OCI-M1 (cell line): ENCODE measurements at places on chromosomes 16 and 17.

- DNase-seq = no peak
These were observed 322.5 kb downstream of the PMP22 start for GRCh38 chr17:14942526-14943190.

DNA sequence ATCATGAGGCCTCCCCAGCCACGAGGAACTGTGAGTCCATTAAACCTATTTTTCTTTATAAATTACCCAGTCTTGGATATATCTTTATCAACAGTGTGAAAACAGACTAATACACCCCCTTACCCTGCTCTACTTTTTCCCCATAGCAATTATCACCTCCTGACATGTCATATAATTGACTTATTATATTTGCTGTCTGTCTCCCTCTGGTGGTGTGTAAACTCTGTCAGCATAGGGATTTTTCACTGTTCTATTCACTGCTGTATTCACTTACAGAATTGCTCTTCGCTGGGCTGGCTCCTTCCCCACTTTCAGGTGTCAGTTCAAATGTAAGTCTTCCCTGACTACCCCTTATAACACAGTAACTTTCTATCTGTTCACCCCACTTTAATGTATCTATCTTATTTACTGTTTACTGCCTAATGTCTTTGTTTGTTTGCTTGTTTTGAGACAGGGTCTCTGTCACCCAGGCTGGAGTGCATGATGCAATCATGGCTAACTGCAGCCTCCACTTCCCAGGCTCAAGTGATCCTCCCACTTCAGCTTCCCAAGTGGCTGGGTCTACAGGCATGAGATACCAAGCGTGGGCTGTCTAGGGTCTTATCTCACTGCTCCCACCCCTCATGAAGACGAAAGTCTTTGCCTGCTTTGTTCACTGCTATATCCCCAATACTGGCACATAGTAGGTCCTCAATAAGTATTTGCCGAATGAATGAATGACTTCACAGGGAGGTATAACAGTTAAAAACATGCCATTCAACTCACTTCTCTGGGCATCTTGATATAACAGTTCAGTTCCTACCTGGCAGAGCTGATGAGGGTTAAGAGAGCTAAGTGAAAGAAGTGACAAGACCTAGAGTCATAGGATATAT is 52.4 kb upstream of the CDH3 start:
- peak; percentile 64 for DNase-seq

- DNase-seq = no peak
These were observed 383.9 kb downstream of the WWOX start for GRCh38 chr16:78483124-78483992.

- peak; percentile 19 for DNase-seq
These were observed 204.1 kb upstream of the NLRP1 start for GRCh38 chr17:5788266-5788900.

- DNase-seq = no peak
These were observed 5.8 kb downstream of the TMEM92 start for GRCh38 chr17:50280068-50280467.

- DNase-seq = no peak
These were observed 17.5 kb upstream of the TNFRSF13B start for GRCh38 chr17:16989230-16989952.

DNA sequence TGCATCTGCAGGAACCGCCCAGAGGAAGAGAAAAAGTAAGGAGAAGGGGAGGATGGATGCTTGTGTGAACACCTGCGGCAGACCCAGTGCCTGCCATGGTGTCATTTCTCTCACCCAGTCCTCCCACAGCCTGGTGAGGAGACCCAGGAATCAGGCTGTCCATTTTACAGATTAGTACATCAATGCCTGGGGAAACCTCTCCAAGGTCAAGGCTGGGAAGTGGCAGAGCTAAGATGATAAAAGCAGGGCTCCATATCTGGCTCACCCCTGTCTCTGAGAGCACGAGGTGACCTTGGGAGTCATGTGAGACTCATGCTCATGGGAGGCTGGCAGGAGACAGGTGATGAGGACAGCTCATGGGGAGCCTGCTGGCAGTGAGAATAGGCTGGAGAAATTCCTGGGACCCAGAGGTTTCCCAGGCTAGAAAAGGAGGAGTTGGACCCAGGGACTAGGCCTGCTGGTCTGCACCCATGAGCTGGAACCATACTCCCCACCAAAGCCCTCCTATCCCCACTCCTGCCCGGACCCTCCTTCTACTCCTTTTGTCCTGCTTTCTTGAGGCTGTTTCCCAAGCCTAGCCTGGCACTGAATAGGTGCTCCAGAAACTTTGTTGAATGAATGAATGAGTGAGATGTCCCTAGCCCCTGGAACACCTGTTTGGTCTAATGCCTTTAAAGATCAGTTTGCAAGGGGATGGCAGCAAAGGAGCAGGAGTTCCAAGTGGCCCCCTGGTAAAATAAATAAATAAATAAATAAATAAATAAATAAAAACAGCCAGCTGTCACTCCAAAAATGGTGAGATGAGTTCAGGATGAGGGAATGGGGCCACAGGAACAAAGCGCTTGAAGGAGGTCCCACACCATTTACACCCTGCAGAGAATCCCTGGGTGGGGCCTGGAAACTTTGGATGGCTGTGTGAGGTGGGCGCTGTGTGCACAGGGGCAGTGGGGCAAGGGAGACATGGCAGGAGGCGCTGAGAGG is 1.6 kb downstream of the ZNF629 start:
- DNase-seq = no peak

- DNase-seq = peak; percentile 85
These were observed at the start of gene TP53I13 for GRCh38 chr17:29568331-29569244. Gene TP53I13, plus strand, starts transcription at chr17:29568701. Its CDS starts 58 bp downstream, at chr17:29568759.

DNA sequence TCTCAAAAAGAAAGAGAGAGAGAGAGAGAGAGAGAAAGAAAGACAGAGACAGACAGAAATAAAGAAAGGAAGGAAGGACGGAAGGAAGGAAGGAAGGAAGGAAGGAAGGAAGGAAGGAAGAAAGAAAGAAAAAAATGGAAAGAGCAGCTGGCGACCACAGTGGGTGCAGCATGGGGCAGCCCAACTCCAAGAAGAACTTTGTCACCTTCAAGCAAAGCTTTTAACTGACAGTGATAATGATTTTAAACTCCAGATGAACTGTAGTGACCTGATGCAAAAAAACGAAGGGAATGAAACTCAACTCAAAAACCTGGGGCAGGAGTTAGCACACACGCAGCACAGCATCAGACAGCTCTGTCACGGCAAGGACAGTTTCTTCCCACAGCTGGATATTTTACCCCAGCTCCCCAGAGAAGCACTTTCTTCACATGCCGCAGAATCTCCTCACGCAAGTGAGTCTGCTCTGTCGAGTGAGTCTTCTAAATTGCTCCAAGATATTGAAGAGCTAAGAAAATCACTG is 5.0 kb upstream of the ARHGAP17 start:
- DNase-seq = no peak

DNA sequence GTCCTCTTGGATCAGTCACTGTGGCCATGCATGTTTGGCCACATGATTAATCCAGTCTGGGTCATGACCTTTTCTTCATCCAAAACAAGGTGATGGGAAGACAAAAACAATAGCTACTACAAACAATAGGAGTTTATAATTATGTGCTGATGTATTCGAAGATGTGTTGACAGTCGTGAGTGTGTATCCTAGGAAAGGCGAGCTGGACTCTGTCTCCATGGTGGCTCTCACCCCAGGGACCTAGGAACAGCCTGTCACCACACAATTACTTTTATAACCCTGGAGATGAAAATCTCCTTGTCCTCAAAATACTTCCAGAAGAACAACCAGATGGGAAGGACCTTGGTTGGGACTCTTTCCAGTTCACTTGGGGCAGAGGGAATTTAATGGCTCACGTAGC is 9.8 kb upstream of the PLK1 start:
- DNase-seq = no peak

- DNase-seq = peak; percentile 47
These were observed 15.4 kb downstream of the MFSD11 start for GRCh38 chr17:76753061-76753961.

DNA sequence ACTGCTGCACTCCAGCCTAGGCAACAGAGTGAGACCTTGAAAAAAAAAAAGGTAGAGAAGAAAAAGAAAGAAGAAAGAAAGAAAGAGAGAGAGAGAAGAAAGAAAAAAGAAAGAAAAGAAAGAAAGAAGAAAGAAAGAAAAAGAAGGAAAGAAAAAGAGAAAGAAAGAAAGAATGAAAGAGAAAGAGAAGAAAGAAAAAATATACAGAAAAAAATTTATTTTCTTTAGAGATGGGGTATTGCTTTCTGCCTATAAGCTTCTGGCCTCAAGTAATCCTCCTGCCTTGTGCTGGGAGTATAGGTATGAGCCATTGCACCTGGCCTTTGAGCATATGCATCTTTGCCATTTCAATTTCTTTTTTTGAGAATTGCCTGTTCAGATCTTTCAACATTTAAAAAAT is 156.8 kb downstream of the IRX3 start:
- no peak for DNase-seq

DNA sequence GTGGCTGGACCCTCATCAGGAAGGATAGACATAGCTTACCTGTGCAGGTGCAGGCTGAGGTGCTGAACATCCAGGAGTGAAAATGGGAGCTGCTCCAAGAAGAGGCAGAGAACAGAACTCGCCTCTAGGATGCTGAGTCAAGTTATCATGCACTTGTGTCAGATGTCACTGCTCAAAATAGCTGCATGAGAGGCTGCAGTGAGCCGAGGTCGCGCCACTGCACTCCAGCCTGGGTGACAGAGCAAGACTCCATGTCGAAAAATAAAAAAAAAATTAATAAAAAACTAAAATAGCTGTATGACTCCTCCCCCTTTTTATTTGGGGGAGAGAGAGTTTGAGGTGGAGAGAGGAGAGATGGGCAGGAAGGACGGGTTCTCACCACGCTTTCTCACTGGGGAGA is 148.8 kb downstream of the FOXL1 start:
- no peak for DNase-seq

DNA sequence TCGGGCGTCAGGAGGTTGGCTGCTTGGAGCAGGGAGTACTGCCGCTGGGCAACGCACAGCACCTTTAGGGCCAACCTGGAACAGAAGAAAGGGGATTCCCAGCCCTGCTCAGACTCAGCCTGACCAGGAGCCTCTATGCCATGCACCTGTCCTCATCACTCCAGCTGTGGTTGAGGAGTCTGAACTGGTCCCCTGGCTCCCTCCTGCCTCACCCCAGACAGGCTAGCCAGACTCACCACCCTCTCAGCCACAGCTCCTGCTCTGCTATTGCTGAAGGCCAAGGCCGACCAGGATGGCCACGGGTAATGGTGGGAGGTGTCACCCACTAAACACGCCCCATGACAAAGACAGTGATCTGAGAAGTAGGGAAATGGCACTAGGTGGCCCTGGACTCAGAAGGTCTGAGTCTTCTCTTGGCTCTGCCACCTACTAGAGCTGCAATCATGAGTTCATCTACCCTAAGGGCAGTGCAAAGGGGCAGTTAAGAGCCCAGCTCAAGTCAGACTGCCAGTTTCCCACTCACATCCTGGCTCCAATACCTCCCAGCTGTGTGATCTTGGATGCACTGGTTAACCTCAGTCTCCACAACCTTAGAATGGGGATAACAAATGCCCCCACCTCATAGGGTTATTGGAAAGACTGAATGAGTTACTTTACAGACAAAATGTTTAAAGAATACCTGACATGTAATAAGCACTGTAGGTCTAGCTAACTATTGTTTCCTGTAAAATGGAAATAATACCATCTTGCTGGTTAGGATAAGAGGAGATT is 13.8 kb upstream of the GFAP start:
- DNase-seq = no peak

DNA sequence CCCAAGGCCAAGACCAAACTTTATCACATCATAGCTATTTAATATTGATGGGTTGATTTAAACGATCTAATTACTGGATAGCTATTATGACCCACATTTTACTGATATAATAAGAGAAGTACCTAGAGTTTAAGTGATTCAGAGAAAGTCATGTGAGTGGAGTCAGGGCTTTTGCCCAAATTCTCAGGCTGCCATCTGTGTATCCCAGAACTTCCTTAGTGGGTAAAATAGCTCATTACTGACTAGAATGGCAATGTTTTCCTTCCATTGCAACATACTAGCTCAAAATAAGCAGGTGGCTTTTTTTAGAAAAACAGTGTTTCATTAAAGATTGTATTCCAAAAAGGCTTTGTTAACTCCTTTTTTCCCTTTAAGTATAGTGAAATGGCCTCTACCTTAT is 113.9 kb upstream of the MAF start:
- DNase-seq = no peak

GRCh38 chr17:16877099-16877498 is 94.8 kb downstream of the TNFRSF13B start:
- DNase-seq = no peak

DNA sequence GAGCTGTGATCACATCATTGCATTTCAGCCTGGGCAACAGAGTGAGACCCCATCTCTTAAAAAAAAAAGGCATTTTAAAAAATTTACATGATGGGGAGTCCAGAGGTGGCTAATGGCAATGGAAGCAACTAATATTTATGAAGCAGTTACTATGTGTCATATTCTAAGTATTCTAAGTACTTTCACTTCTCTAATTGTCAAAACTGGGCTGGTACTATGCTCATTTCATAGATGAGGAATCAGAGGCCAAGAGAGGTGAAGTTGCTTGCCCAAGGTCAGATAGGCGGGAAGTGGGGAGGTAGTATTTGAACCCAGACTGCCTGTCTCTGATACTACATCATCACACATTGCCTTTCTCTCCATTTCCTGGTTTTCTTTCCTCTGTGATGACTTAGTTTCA is 50.7 kb downstream of the SLC5A11 start:
- DNase-seq = no peak

DNA sequence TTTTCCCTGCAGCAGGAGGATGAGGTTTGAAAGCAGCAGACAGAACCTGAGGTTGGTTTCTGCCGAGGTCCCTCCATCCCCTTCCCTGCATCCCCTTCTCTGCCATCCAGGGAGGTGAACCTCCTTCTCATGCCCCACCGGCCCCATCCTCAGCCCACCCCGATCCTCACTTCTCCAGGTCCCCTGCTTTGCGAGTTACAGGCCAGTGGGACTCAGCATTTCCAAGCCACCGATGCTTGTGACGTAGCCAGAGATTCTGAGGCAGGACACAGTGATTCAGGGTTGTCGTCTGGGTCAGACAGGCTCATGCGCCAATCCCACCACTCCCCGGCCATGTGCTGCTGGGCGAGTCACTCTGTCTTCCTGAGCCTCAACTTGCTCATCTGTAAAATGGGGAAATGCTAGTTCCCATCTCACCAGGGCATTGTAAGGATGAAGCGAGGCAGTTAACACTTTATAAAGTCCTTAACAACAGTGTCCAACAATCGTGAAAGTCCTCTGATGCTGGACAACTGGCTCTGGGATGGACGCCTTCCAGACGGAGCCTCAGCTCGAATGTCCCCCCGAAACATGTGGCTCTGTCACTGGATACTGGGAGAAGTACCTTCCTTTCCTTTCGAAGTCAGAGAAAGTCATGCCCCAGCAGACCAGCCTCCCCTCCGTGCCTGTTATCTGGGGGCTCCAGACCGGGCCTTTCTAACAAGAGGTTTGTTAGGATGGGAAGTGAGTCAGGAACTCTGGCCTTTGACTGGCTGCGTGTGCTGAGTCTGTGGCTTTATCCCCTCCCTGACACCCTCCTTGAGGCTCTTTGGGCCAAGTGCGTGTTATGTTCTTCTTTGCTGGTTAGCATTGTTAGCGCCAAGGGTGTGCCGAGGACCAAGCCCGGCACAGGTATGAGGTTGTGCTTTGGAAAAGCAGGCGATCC is 21.9 kb downstream of the SEC14L5 start:
- peak; percentile 40 for DNase-seq
